ENCODE measurements at places on chromosomes 6 and 20.

GRCh38 chr6:90397047-90397446 is 100.4 kb upstream of the BACH2 start:
- no peak for DNase-seq

DNA sequence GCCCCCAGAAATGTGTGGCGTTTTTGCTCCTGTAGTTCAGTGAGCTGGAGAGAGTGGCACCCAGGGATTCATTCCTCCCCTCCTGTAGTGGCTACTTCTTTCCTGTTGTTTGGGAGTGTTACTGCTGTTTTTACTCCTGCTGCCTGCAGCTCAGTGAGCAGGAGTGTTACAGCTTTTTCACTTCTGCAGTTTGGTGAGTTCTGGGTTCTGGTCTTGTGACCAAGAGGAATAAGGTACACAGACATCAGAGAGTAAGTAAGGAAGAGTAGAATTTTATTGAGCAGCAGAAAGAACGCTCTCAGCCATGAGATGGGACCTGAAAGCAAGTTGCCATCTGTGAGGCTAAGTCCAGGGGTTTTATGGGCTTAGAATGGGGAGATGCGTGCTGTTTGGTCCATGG is 966.3 kb upstream of the CITED2 start:
- DNase-seq: no peak

DNA sequence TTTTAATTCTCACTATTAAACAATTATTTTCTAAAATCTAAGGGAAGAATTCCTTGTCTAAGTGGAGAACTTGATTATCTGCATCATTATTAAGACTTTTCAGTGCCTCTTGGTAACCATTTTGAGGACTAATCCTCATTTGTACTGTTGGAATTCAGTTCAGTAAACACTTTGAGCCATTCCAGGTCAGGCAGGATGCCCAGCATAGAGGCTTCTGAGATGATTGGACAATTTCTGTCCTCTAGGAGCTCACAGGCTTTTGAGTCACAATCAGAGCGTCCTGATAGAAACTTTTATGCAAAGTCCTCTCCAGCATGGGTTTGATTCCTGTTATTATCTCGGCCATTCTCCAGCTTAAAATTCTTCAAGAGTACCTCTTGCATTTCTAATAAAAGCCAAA is 1304.6 kb downstream of the EPHA7 start:
- no peak for DNase-seq

- peak; percentile 35 for DNase-seq
These were observed at the start of gene PEX6 for GRCh38 chr6:42978839-42979522. Gene PEX6, minus strand, starts transcription at chr6:42979181. Its CDS starts 31 bp downstream, at chr6:42979150.

DNA sequence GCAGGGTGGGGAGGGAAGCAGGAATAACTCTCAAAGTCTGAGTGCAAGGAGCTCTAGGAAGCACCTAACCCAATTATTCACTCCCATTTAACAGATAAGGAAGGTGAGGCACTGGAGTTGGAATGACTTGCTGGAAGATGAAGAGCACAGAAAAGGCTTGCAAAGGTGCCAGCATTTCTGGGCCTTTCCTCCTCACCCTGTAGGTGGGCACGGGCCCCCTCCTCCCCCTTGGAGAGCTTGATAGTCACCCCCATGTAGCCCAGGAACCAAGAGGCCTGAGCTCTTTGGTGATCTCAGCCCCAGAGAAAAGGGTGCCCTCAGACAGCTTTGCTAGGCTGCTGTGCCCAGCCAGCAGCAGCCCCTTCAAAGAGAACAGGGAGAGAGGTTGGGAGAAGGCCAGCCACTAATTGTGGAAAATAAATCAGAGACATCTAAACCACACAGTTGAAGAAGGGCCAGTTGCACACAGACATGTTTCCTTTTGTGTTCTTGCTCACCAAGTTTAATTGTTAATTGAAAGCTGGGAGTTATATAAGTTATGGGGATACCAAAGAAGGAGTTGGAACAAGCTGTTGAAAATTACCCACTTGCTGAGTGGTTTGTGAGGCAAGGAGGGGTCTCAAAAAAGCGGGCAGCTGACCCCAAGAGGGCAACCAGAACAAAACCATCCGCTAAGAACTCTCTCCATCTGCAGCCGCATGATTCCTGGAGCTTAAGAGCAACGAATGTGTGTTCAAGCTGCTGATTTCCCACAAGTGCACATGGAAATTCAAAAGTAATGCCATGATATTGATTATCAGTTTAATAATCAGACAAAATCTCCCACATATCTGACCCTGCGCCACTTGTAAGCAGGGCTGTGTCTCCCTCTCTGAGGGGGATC is 77.0 kb downstream of the MRPL14 start:
- no peak for DNase-seq

DNA sequence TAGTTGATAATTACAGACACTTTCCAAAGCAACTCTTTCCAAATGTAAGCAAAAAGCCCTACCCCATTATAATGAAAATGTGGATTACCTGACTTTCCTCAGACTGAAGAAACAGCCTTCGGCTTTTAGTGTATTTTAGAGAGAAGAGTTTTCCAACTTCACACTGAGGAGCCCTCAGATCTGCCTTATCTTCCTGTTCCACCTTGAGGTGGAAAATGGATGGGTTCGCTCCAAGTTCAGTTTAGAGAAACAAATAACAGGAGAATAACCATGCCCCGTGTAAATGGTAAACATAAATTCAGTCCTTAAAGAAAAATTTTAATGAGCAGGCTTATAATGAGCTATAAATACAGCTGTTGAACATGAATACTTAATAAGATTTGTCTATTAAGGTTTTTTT is 21.1 kb upstream of the MTHFD1L start:
- no peak for DNase-seq

GRCh38 chr6:45454008-45454911 is 76.5 kb upstream of the SUPT3H start:
- no peak for DNase-seq

DNA sequence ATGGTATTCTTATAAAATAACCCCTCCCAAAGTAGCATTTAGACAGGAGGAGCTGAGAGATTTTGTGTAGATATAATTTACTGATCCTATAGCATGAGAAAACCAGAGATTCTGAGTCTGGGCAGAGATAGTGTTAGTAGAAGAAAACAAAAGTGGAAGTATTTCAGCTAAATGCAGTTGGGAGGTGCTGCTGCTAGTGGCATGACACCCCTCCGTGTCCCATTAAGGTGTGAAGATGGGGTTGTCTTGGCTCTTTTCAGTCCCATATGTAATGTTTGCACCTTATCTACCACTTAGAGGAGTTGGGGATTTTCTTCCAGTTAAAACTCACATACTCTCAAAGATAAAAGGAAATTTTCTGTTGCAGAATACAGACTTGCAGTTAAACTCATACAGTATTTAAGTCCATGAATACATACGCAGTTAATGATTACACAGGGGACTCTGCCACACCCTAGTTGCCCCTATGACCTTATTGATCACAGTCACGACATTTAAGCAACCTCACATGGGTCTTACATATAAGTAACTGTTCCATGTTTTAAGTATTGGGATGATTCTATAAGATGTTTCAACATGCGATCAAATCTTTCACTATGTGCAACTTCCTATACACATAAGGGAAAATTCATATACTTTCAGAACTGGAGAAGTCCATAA is 11.5 kb downstream of the TAAR2 start:
- no peak for DNase-seq

GRCh38 chr6:119283979-119284545 is 65.5 kb downstream of the MAN1A1 start:
- DNase-seq: no peak

DNA sequence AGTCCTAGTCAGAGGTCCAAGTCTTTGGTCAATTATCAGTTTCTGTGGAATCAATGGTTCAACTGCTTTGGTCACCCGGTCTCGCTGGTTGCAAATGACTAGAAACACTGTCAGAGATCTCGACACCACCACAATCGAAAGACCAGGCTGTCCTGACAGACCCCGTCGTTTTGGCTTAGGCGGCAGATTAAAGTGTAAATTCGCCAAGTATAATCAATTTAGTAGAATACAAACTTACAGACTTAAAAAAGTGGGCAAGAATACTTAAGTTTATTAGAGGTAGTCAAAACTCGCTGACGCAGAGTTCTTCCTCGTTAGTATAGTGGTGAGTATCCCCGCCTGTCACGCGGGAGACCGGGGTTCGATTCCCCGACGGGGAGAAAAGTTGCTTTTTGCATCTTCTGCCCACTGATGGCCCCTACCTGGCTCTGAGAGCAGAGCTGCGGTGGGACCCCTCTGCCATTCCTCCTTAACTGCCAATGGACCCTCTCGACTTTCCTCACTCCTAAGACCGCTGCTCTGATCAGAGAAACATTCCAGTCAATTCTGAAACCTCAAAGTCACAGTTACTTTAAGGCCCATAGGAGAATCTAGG is 30.6 kb upstream of the ZNF184 start:
- no peak for DNase-seq

- DNase-seq: no peak
These were observed 233.8 kb downstream of the SIM1 start for GRCh38 chr6:100230953-100231316.

- no peak for DNase-seq
These were observed 47.0 kb upstream of the PLN start for GRCh38 chr6:118501099-118501498.

- no peak for DNase-seq
These were observed 72.1 kb downstream of the TXLNB start for GRCh38 chr6:139219746-139220145.

DNA sequence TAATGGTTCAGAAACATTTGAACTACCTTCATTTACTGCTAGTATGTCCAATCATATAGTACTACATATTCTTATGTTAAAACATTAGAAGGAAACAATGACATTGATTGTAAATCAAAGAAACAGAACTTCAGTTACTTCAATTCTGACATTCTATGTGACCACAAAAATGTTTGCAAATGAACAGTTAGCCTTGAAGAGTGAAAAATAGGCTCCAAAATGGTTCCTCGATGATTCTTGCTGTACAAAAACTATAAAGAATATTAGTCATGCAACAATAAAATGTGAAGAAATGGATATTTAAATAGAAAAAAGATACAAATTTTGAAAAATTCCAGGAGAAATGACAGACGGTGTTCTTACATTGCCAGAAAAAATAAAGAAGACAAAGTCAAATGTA is 686.9 kb downstream of the BCKDHB start:
- DNase-seq: no peak

GRCh38 chr6:41966214-41966920 is 24.8 kb upstream of the CCND3 start:
- DNase-seq: no peak

DNA sequence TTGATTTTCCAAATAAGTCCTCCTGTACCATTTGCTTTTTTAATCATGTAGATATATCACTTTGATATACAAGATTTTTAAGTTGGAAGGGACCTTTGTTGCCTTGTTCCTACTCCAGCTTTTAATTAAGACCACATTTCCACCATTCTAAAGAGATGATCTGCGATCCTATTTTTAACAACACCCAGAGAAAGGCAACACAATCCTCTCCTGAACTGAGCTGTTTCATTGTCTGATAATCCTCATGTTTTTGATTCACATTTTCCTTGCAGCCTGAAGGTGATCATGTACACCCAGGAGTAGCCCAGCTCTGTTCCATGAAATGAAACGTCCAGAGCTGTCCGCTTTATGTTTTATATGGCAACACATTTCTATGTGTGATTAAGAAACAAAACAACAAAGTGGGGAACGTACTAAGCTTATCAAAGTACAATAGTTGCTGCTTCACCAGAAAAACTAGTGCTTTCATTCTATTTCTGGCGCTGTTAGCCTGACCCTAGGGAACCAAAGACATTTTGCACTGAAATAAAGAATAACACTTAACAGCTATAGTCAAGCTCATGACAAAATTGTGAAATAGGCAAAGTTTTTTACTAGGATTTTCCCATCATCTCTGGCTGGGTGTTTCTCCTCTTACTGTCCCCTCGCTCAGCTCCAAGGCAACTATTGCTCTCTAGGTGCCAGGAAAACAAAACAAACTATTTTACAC is 22.6 kb upstream of the TRAF3IP2 start:
- DNase-seq: no peak

GRCh38 chr20:32463642-32464400 is 105.7 kb downstream of the ASXL1 start:
- no peak for DNase-seq

DNA sequence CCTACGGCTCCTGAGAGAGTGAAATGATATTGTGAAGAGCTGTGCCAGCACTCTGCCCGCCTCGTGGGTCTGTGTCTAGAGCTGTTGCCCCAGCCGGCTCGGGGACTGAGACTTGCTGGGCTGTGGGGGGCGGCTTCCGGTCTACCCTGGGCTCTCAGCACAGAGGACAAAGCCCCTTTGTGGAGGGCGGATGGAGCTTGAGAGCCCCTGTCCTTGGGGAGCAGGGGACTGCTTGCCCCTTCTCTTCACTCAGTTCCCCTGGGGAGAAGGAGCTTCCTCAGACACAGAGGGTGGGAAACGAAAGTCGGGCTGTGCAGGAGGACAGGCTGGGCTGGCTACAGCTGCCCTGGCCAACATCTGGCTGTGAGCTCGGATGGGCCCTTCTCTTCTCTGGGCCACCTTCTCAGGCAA is 11.0 kb downstream of the SRC start:
- no peak for DNase-seq

DNA sequence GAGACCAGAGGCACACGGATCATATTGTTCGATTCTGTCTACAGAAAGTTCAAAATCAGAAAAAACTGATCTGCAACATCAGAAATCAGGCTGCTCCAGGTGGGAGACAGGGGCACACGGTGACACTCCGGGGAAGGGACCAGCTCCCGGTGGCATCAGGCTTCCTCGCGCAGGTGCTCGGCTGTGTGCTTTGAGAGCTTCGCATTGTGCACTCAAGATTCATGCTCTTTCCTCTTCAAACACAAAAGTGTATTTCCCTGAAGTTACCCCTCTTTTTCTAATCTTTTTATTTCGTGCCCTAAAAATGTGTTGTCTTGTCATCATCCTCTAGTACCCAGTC is 108.1 kb downstream of the DLL1 start:
- no peak for DNase-seq

GRCh38 chr20:17137692-17138091 is 89.1 kb upstream of the PCSK2 start:
- no peak for DNase-seq

- DNase-seq: no peak
These were observed 164.2 kb downstream of the NKAIN2 start for GRCh38 chr6:123967905-123968304.

GRCh38 chr6:36195471-36196112 is 952 bp upstream of the BRPF3 start:
- DNase-seq: no peak

DNA sequence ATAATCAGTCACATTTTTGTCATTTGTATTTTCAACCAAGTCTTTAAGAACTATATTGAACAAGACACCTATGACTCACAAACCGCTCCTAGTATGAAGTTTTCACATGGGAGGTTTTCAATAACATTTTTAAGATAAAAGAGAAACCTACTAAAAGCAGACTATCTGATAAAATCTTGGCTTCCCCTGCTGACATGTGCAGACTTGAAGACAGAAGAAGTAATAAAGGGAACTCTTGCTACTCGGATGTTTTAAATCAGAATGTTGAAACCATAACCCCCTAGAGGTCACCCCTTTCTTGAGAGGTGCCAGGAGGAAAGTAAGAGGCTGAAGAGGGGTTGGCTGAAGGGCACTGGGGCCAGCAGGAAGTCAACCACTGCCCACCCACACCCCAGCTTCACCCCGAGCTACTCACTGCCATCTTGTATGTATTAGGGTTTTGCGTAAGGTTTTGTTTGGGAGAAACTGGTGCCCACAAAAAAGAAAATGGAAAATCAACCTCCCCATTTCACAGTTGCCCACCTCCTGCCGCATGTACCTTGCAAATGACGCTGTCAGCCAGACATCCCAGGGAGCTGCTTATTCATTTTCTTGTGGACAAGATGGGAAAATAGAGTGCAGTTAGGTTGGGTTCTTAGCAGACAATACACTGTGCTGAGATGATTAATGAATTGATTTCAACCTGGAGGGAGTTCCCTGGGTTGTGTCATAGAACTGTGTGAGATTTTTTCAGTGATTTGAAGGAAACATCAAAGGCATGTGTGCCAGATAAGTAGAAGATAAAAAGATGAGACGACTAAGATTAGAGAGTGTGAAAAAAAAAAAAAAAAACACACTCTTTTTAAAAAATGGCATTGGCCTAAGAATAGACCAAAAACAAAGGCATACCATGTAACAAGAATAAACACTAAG is 83.2 kb upstream of the TAB2 start:
- no peak for DNase-seq
